ENCODE measurements at places on chromosomes 16 and 17.

DNA sequence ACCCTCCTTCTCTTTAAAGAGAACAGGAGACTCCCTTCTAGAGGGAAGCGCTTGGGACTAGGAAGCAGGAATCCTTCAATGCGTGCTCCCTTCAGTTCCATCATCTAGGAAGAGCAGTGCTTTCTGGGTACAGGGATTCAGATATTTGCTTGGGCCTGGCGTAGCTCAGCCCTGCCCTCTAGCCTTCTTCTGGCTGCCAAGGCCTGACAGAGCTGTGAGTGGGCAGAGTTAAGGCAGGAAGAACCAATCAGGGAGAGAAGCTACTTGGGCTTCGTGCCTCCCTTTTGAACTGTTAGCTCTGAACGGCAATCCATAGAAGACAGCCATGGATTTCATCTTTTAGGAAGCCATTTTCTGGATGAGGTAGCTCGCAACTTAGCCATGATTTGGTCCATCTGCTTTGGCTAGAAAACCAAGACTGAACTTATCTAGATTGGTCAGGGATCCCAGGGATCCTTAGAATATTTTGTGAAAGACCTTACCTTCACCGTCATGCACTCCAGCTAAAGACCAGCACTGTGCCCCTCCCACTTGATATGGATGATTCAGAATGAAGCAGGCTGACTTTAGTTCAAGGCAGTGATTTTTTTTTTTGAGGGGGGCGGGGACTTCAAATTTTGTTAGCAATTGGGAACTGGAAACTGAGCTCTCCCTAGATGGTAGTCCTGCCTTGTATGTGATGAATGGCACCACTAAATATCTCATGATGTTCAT, 2.5 kb upstream of the CORO6 start:
- DNase-seq, result no peak

DNA sequence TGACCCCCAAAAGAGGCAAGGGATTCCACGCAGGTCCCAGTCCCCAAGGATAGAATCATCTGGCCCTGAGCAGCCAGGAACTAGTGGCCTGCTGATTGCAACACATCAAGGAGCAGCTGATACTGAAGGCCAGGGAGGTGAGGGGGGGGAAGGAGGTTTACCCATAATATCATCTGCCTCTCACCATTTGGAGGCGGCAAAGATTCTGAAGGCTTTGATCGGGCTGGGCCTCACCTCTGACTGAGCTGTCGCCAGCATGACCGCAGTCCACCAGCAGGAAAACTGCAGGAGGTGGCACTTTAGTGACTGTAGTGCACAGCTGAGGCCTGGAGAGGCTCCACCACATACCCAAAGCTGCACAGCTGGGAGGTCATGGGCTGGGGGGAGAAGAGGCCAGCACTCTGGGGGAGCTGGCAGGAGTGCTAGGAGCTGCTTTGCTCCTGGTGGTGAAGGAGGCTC, 20.5 kb upstream of the ITGA3 start:
- no peak for DNase-seq

GRCh38 chr16:88431651-88432050, 21.4 kb upstream of the ZFPM1 start:
- no peak for DNase-seq

DNA sequence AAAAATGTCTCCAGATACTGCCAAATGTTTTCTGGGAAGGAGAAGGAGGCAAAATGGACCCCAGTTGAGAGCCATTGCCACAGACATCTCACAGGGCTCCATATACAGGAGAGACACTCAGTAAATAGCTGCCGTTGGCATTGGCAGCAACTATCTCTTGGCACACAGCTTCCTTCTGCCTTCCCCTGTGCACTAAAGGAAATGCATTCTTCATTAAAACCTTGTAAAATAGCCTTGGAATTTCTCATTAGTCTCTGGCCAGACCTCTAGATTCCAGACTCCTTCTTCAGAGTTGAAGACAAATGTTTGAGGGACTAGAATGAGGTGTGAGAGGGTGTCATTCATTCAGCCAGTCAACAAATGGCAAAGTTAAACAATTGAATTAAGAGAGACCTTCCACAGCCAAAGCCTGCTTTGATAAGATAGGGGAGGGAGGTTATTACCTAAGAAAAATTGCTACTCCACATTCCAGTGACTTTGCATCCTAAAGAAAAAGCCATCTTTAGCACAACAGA, 223.9 kb upstream of the HS3ST3A1 start:
- DNase-seq, result no peak

- DNase-seq, result no peak
These were observed 10.6 kb downstream of the TBX4 start for GRCh38 chr17:61462719-61463315.

GRCh38 chr17:17403065-17403464, 73.7 kb upstream of the MED9 start:
- DNase-seq, result no peak

DNA sequence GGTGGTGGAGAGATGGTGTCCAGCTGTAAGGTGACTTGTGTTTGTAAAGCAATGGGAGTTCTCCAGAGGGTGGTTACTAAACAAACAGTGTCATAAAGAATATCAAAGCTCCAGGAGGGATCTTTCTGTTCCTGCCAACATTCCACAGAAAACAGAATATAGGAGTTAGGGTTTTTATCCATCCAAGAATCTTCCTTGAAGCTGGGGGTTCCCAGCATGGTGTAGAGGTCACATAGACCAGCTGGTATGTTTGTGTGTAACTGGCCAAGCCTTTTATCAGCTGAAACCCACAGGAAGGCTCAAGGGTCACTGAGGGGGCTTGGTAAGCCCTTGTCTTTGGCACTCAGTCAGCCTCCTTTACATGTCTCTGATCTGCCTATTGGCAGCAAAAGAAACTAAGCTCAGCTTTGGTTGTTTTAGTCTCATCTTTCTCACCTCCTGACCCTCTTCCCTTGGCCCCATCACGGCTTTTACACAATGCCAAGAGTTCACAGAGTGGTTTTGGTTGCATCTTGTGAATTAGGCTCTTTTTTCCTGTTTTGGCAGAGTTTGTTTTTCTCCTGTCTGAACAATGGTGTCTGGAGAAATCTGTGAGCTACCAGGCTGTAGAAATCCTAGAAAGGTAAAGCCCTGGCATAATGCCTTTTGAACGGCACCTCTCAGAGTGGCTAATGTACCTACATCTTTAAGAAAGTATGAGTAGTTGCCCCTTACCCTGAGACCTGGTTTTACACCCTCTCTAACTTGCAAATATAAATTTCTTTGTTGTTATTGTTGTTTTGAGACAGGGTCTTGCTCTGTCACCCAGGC, 4.6 kb downstream of the CNTD1 start:
- DNase-seq, result no peak

DNA sequence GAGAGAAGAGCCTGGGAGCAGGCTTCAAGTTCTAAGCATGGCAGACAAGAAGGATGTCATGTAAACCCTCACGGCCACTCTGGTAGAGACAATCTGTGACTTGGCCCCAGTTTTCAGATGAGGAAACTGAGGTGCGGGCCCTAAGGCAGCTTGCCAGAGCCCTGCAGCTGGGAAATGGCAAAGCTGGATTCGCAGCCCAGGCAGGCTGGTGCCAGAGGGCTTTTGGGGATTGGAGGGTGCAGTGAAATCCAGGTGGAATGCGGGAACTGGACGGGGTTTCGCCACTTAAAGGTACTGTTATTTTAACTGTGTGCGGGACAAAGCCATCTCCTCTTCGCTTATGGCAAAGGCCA, 477 bp upstream of the OSGIN1 start:
- no peak for DNase-seq

GRCh38 chr16:2956579-2956956, 7.5 kb upstream of the KREMEN2 start:
- no peak for DNase-seq

GRCh38 chr17:17204635-17205231, 1.4 kb downstream of the PLD6 start:
- no peak for DNase-seq

- DNase-seq, result no peak
These were observed 220.6 kb upstream of the CHMP6 start for GRCh38 chr17:80770881-80771611.

DNA sequence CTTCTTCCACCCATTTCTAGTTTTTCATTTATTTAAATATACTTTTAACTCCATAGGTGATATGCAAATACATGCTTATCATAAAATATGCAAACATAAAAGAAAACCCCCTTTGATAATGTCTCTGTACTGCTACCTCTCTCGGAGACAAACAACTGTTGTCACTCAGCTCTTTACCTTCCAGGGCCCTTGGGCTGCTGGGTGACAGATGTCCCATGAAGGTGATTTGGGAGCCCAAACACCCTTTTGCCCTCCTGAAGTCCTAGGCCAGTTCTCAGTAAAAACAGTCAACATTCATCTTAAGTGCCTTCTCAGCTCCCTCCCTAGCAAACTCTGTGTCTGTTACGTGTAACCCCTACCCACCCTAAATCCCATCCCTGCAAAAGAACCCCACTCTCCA, 37.5 kb downstream of the CHD9 start:
- DNase-seq, result no peak

DNA sequence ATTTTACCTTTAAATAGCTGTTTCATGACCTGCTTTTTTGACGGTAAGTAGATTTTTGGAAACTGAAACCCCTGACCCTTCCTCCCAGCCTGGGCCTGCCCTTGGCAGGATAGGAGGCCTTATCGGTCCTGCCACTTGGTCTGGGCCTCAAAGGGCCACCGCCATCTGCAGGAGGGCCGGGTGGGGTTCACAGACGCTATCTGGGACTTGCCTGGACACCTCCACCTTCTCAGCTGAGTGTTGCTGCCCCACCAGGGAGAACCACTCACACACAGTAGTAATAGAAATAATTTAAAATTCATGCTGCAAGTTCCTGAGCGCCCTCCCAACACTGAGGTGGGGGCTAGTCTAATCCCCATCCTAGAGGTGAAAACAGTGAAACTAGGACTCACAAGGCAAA, 4.6 kb upstream of the NPRL3 start:
- DNase-seq, result no peak

DNA sequence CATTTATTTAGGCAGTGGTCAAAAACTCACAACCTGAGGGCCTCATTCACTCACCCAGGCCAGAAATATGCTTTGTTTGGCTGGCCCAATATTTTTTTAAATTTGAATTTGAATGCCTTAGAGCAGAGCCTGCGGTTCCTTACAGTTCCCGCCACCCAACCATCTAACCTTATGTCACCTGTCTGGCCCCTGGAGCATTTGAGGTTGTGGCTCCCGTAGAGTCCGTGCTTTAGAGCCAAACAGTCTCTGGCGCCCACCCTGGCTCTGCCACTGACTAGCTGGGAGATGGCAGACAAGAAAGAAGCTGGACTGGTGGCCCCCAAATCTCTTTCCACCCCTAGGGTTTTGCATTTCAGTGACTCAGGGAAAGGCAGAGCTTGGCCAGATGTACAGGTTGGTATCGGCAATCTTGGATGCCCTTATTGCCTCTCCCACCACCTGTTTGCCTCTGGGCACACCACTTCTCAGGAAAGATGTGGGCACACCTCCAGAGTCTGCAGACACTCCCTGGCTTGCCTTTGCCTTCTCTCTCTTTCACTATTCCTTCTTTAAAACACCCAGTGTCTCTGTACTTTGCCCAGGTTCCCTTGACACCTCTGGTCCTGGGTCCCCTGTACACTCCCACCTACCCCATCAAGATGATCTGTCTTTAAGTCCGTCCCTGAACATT, 1.9 kb upstream of the MAP3K14 start:
- no peak for DNase-seq

- no peak for DNase-seq
These were observed 1.4 kb downstream of the TMEM220 start for GRCh38 chr17:10728331-10728892.

DNA sequence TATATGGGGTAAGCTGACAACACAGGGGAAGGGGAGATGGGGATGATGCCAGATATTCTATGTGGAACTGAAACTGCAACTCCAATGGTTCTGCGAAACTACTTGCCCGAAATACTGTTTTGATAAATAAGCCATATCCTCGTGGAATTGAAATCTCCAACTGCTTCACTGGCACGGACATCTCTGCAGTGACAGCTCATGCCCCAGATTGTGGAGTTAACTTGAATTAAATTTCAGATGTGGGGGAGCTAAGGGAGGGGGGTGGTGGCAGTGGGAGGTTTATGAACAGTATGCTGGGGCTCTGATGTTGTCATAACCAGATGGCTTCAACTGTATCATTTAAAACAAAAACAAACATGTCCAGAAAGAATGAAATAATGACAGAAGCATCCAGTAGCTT, 21.8 kb downstream of the NXPH3 start:
- no peak for DNase-seq

DNA sequence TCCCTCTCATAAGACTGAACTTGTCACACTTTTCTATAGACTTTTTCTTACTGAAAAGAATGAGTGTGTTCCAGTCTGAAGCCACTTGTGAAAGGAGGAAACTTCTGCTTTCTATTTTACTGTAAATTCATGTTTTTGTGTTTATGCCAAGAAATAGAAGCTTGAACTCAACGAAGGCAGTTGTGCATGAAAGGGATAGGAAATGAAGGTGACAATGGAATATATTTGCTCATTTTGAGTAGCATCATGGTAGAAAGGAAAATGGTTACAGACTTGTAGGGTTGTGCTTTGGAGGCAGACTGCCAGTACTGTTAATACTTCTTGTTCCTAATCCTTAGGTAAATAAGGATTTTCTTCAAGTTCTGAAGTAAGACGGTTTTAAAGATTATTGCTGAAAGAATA, 8.1 kb downstream of the CLTC start:
- DNase-seq, result no peak

GRCh38 chr16:47519996-47520679, 59.0 kb downstream of the PHKB start:
- DNase-seq, result no peak

- no peak for DNase-seq
These were observed 159.5 kb downstream of the RBFOX1 start for GRCh38 chr16:7492122-7492521.

GRCh38 chr17:39599004-39599664, 8.6 kb downstream of the NEUROD2 start:
- no peak for DNase-seq

GRCh38 chr17:42878924-42879595, 21.5 kb upstream of the G6PC1 start:
- no peak for DNase-seq

GRCh38 chr16:9159839-9160550, 68.6 kb downstream of the HAPSTR1 start:
- peak; percentile 48 for DNase-seq

- no peak for DNase-seq
These were observed 2.6 kb downstream of the TK2 start for GRCh38 chr16:66547101-66547989.

- DNase-seq, result no peak
These were observed 43.5 kb upstream of the IL34 start for GRCh38 chr16:70602831-70603230.

GRCh38 chr16:68393333-68393732, 55.0 kb downstream of the SMPD3 start:
- DNase-seq, result no peak

DNA sequence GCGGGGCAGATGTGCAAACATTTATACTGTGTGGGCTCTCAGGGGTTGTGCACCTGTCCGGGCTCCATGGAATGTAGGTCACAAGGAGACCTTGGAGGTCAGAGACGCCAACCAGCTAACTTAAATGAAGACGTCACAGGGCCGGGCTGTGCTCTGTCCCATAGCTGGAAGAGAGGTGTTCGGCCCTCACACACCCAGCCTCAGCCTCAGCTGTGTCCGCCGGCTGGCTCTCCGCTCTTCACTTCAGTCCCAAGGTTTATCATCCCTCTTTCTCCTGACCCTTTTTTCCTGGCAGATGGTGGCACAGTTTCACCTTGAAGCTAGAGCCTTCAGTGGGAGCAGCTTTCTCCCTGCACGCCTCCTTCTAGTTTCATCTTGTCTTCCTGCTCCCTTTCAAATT, 6.0 kb upstream of the RBFOX3 start:
- peak; percentile 27 for DNase-seq
